ENCODE measurements at places on chromosomes 16 and 17.
A peak's percentile ranks its signal among the peaks of the same experiment; 100 is the strongest.

GRCh38 chr16:54504372-54504771, 217.8 kb upstream of the IRX3 start:
- no peak for DNase-seq

GRCh38 chr17:79038545-79039135, 14.7 kb downstream of the C1QTNF1 start:
- no peak for DNase-seq

- no peak for DNase-seq
Observed at GRCh38 chr17:36203335-36203734, 6.8 kb upstream of the CCL3L1 start.

DNA sequence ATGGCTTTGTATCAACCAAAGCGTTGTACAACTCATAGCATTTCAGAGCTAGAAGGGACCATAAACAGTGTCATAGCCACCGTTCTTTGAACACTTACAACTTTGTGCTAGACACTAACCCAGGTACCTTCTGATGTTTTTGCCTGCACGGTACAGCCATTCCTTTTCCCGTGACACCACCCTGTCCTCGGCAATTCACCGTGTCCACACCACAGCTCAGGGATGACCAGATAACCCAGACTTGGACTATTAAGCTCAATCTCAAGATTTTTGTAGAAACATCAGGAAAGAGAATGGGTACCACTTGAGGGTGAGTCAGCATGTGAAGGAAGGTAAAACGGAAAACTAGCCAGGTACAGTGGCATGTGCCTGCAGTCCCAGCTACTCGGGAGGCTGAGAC, 9.8 kb upstream of the CBFB start:
- DNase-seq, result no peak

DNA sequence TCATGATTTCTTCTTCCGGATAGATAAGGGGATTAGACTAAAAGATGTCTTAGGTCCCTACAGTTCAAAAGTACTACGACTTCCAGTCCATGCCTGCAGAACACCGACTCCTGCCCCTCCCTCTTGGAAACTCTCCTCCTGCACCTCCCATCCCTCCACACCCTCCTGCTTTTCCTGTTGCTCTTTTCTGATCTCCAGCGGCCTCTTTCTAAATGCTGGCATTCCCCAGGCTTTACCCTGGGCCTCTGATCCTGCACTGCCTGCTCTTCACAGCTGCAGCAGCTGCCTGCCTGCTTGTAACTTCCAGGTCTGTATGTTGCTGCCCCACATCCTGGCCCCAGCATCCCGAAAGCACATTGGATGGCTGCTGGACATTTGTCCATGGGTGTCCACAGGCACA, 154.2 kb downstream of the KCNJ12 start:
- no peak for DNase-seq

DNA sequence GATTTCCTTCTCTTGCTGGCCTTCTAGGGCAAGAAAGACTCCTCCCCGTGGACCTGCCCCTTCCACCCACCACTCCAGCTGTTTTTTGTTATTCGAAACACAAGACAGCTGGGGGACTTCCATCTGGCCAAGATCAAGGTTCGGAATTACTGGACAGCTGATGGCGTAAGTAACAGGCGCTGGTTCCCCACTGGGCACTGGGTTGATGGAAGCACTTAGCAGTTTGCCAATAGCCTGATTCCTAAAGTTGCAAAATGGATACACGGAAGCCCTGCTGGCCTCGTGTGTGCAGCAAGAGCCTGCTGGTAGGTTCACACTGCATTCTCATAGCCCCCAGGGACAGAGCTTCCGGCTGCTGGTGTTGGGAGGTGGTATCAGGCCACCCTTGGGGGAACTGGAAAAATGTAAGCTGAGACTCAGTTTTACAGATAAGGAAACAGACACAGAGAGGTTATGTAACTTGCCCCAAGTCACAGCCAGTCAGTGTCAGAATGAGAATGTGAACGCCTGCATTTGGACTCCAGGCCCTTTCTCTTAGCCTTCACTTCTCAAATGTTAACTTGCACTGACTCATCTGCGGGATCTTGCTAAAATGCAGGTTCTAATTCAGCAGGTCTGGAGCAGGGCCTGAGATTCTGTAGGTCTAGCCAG, 171.7 kb downstream of the KATNIP start:
- DNase-seq, result no peak

- peak; percentile 72 for DNase-seq
Observed at GRCh38 chr16:28935924-28936783, 4.4 kb downstream of the CD19 start.

DNA sequence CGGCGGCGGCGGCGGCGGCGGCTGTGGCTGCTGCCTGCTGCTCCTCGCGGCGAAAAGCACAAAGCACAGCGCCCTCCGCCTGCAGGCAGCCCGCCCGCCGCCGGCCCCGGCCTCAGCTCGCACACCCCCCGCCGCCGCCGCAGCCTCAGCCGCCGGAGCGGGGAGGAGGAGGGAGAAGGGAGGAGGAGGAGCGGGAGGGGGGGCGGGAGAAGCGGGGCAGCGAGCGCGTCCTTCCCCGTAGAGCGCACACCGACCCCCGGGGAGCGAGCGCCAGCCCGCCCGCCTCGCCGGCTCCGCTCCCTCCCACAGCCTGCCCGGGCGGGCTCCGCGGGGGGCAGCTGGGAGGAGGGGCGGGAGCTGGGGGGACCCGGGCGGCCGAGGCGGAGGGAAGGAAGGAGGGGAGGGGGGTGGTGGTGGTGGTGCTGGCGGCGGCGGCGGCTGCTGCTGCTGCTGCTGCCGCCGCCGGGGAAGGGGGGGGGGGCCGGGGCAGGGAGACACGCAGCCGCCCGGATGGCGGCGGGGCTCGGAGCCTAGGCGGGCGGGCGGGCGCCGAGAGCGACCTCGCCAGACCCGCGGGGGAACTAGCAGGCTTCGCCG, at the start of gene UBTF:
TSS of gene UBTF (minus strand) at position 60 of the 597 bp plus-strand sequence. CDS start 1,446 bp downstream, outside the sequence.
- peak; percentile 77 for DNase-seq

- no peak for DNase-seq
Observed at GRCh38 chr17:73096866-73097265, 4.4 kb upstream of the SLC39A11 start.

DNA sequence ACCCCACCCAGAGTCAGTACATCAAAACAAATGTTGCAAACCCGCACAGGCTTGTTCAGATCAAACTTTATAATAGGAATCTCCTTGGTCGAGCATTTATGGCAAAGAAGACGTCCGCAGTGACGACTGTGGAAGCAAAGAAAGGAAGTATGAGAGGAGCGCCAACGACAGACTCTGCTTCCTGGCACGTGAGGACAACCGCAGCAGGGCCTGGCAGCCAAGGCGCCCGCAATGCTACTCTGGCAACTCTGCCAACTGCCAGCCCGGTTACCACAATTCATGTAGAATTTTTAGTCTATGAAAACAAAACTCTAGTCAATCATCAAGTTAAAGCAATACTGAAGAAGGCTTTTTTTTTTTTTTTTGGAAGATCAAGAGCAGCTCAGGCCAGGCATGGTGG, 24.8 kb downstream of the CYB5D2 start:
- peak; percentile 13 for DNase-seq

DNA sequence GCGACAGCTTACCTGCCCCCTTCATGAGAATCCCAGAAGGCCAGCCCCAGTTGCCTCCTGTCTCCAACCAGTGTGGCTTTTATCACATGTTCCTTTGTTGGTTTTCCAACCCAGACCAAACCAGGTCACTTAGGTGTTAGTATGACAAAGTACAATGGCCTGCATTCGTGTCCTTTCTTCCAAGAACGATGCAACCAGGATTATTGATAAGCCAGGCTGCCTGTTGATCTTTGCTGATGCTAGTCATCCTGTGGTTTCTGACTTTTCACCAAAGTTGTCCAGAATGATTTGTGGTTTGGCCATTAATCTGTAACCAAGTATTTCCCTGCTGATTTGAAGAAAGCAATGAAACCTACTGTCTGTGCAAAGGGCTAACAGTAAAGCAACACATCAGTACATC, 191.4 kb downstream of the CYLD start:
- no peak for DNase-seq

DNA sequence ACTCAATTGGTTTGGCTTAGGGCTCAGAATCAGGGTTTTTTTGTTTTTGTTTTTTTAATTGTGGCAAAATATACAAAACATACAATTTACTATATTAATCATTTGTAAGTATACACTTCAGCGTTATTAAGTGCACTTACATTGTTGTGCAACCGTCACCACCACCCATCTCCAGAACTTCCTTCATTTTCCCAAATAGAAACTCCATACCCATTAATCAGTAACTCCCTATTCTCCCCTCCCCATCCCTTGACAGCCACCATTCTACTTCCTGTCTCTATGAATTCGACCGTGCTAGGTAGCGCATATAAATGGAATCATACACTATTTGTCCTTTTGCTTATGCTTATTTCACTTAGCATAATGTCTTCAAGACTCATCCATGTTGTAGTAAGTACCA, 45.2 kb upstream of the DHX40 start:
- no peak for DNase-seq

- DNase-seq, result no peak
Observed at GRCh38 chr17:42879596-42879985, 21.0 kb upstream of the G6PC1 start.

DNA sequence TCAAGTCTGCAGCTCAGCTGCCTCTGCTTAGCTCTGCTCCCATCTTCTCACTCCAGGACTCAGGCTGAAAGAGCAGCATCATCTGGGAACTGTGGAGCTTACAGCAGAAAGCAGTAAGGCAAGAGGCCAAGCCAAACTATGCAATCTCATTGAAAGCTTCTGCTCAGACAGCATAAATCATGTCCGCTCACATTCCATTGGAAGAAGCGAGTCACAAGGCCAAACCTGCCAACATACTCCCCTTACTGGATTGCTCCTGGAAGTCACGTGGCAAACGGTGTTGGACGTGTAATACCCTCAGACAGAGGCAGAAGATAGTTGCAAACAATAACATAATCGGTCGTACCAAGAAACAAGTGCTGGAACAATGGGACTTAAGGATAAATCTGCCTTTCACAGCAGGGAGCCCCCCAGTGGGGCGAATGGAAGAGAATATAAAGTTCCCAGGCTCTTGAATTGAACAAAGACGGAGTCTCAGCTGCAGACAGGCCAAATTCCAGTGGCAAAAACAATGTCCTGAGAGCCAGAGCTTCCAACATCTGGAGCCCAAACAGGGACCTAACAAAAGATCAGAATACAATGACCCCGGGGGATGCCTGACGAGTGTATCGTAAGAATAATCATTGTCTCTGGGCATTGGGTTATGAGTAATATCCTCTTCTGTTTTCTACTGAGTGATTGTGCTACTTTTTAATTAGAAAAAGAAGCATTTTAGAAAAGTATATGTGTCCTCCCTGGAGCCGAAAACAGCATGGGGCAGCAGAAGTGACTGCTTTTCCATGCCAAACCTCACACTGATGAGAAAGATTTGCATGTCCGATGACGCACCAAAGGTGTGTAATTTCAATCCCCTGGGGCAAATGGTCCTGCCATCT, 68.4 kb downstream of the CMC2 start:
- no peak for DNase-seq

GRCh38 chr16:20515688-20516090, 60.5 kb downstream of the ACSM2B start:
- no peak for DNase-seq

DNA sequence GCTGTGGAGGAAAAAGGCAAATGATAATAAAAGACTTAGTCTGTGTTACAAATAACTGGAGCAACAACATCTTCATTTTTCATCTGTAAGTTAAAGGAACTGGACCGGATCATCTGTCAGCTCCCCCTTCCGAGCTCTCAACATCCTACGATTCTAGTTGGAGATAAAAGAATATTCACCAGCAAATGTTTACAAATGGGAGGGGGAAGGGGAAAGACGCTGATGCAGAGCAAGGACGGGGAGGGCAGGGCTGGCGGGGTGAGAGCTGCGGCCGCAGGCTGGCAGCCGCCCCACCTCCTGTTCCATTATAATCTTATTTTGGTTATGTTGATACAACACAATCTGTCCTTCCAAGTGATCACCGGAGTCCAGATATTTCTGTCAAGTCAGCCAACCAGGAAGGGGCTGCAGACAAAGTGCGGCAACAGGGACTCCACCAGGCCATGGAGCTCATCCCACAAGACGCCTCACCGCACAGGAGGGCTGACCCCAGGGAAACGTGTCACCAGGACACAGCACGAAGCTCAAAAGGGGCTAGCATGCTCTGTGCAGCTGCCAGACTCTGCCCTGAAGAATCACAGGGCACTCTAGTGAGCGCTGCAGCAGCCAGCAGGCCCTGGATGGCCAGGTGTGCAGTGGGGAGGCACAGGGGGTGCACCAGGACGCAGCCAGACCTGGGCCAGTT, 19.7 kb downstream of the FBXO31 start:
- no peak for DNase-seq

DNA sequence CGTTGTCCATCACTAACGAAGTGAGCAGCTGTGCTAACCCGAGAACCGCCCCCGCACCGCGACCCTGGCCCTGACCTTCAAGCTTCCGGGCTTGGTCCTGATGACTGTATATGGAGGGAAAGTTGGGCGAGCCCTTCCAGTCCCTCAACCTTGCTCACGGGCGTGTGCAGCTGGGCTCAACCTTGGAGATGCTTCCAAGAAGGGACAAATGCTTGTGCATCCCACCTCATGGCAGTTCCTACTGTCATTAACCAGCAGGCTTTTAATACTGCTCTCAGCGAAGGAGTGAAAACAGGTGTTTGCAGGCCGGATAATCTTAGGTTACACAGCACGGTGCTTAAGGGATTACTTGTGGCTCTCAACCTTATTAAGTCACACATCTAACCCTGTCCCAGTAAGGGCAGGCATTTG, 33.5 kb downstream of the SRL start:
- DNase-seq, result no peak

GRCh38 chr16:88839745-88840599, 16.8 kb downstream of the GALNS start:
- DNase-seq, result no peak

DNA sequence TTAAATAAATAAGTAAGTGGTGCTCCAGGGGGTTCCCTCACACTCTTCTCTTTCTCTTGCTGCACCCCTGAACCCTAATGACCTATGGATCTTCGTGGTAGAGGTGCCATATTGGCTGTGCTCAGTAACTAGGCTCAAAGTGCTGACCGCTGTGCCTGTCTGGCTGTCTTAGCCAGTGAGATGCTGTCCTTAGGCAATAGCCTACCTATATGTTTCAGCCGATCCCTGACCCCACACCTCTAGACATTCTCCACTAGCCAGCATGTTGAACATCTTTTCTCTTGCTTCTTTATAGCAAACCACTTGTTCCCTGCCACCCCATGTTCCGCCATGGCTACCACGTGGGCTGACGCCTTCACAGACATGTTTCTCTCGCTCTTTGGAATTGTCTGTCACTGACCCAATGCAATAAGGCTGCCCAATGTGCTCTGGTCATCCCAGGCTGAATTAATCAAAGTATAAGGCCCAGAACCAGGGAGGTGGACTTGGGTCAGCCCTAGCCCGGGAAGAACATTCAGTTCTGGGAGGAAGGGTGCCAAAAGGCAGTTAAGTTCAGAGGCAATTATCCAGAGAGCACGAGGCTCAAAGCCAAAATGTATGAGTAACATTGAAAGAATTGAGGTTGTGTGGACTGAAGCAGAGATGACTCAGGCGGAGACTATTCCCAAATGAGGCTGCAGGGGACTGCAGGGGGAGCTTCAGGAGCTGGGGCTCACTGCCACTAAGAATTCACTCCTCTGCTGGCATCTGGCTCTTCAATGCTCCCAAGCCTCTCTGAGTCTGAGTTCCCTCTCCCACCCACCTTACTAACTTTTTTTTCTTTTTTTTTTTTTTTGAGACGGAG, 28.7 kb upstream of the TNRC6A start:
- DNase-seq, result no peak

- DNase-seq, result no peak
Observed at GRCh38 chr16:22786691-22787090, 27.3 kb upstream of the HS3ST2 start.

Data from CD4-positive, alpha-beta T cell treated with Interleukin-4 for 4 hours (primary cell).